ENCODE measurements at places on chromosomes 2 and 18.
A peak's percentile ranks its signal among the peaks of the same experiment; 100 is the strongest.

GRCh38 chr2:237202288-237203030, 116.8 kb downstream of the COPS8 start:
- no peak for DNase-seq

- no peak for DNase-seq
Measured at GRCh38 chr2:18971628-18972027, 382.3 kb upstream of the NT5C1B start.

GRCh38 chr18:79962835-79963657, 1.4 kb upstream of the HSBP1L1 start:
- no peak for DNase-seq

- DNase-seq = no peak
Measured at GRCh38 chr2:223884399-223884798, 47.0 kb upstream of the AP1S3 start.

- no peak for DNase-seq
Measured at GRCh38 chr2:152089238-152089637, 9.6 kb downstream of the CACNB4 start.

DNA sequence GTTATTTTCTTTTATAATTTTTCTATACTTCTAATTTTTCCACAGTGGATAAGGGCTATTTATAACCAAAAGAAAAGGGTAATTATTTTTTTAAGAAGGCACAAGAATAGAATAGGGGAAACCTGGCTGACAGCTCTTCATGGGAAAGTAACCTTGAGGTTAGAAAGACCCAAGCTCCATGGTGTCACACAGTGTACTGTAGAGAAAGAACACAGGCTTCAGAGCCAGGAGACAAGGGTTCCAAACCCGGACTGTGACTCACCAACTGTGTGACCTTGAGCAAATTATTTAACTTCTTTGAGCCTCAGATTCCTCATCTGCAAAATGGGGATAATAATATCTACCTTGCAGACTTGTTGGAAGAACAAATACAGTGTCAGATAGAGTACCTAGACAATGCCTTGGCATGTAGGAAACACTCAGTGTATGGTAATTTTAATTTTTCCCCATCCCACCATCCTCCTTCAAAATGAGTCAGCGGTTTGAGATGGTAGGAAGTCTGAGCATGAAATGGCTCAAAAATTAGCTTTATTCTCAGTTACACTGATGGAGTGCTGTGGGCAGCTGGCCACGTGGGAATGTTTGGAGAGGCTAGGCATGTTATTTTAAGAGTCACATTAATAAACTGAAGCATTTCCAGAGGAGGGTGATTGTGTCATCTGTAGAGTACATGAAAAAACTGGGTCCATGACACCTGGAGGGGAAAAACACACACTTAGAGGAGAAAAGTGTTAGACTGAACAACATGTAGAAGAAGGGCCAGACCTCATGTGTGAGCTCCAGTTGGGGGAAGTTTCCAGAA, 36.7 kb downstream of the TMEM37 start:
- DNase-seq = no peak

DNA sequence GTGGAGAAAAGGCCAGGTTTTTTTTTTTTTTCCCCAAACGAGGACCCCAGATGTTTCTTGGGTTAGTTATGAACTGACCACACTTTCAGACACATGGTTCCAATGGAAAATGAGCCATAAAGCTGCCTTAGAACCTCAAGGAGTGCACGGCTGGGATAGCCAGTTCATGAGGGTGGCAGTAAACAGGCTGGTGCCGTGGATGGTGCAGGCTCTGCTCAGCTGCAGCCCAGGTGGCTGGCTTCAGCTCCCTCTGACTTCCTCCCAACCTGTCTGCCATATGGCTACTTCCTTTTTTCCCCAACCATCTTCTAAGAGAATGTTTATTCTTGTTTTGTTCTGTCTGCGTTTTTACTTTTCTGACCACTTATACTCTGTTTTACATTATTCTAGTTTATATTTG, 109.8 kb upstream of the LMAN1 start:
- no peak for DNase-seq

- DNase-seq = no peak
Measured at GRCh38 chr2:225994748-225995405, 595.4 kb downstream of the NYAP2 start.

DNA sequence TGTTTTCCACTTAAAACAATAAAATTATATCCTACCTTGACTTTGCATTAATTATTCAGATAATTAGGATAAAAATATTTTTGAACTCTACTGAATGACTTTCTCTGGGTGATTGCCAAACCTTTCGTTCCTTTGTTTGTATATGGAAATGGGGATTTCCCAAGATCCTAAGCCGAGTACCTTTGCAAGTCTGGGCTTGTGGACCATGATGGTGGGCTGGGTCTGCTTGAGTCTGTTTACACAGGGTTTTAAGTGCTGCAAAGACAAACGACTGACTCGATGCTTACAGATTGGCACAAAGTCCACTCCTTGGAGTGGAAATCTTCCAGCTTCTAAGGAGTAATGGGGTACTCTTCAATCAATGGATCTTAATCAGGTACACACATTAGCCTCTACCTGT, 659.5 kb downstream of the TSN start:
- DNase-seq = no peak

GRCh38 chr18:8224576-8224975, 384.7 kb upstream of the RAB12 start:
- DNase-seq = no peak

- no peak for DNase-seq
Measured at GRCh38 chr2:46352621-46353020, 55.4 kb downstream of the EPAS1 start.

- DNase-seq = no peak
Measured at GRCh38 chr2:187228986-187229385, 219.1 kb downstream of the CALCRL start.

GRCh38 chr2:210584834-210585233, 28.4 kb downstream of the CPS1 start:
- no peak for DNase-seq

GRCh38 chr2:228312172-228312571, 130.7 kb upstream of the SPHKAP start:
- no peak for DNase-seq

DNA sequence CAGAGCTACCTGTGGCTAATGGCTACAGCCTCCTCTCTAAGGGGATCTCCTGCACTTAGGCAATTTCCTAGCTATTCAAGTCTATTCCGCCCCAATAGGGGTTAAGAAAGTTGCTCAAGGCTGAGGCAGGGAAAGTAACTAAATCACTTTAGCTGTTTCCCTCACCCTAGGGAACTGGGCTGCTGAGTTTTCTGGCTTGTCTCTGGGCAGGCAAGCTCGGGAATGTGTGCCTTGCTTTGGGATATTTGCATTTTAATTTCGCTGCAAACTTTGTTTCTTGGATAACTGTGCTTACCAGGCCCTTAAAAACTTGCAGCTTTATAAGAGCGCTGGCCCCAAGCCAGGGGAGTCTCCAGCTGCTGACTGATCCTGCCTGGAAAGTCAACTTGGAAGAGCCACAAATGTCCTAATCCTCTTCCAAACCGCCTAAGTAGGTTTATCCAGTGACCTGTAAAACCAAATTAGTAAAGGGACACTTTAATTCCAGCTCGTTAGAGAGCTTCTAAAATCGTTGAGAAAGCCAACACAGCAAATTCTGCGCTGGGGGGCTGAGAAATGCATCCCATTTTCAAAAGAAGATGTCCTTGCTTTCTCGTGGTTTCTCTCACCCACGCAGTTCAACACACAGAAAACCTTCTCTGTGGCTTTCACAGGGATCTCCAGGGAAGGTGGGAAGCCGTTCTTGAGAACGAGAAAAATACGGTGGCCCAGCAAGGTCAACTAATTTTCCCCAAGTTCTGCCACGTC, 59.5 kb upstream of the SP3 start:
- no peak for DNase-seq

DNA sequence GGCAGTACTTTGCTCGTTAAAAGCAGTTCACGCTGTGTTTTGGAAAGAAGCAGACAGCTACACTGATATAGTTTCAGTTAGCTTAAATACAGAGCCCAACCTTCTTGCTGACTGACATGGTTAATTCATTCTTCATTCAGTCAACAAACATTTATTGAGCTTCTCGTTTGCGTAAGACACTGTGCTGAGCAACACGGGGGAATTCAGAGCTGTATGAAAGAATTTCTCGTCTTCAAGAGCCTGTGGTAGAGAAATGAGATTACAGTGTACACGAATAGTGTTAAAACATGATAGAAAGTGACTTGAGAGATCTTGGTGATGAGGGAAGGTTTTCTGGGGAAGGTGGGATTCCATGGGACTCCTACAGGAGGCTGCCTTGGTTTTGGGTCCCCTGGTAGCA, 44.7 kb downstream of the ADAM23 start:
- no peak for DNase-seq

DNA sequence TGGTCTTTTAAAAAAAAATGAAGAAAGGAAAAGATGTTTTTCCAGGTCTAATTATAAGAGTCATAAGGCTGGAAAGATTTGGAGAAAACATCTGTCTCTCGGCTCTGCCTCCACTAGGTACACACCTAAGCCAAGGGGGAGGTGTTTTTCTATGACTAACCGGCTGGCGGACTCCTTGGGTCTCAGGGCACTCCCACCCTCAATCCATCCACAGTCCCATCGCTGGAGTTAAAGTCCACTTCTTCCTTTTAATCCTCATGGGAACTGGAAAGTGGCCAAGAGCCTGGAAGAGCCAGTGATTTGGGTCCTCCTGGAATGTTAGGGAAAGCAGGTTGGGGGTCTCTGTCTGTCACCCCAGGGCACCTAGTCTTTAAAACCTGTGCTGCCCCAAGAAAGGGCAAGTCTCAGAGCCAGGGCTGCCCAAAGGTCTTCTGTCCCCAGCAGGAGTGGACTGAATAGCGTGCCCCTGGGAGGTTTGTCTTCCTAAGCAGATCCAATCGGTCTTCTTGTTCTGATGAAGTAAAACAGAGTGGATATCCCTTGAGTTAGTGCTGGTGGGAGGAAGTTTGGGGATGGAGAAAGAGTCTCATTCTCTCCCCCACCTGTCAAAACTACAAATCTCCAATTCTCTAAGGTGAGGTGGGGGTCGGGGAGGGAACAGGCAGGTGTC, 66.4 kb downstream of the MCFD2 start:
- DNase-seq = no peak

- DNase-seq = no peak
Measured at GRCh38 chr2:28074137-28074536, 183.6 kb downstream of the BABAM2 start.

GRCh38 chr18:48715711-48716361, 177.0 kb downstream of the CTIF start:
- no peak for DNase-seq

- DNase-seq = no peak
Measured at GRCh38 chr2:97660044-97660774, 3.6 kb downstream of the ACTR1B start.

- DNase-seq = no peak
Measured at GRCh38 chr18:77495079-77495478, 245.4 kb downstream of the GALR1 start.

- DNase-seq = peak; percentile 60
Measured at GRCh38 chr2:231601356-231602229, 8.9 kb downstream of the TEX44 start.

DNA sequence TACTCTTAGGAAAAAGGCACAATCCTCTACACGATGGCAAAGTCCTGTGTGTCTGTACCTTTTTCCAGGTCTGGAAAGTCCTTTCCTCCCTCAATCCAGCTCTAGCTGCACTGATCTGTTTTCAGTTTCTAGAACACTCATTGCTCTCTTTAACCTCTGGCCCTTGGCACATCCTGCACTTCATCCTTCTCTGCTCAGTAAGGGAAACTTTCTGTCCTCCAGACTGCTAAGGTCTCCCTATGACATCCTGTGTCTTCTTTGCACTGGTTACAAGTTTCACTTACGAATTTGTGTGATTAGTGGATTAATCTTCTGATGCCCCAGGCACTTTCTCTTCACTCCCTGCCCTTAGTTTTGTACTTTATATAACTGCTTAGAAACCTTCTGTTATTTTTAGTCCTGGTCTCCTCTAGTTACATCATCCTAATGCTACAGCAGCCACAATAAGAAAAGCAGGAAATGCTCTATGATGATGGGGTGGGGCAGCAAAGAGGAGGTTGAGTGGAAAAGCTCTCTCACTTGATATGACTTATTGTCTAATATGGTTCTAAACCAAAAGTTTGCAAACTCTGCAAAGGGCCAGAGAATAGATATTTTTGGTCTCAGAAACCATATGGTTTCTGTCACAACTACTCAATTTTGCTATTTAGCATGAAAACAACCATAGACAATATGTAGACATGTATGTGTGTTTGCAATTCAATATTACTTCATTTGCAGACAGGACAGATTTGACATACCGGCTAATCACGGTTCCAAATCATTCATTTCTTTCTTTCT, 568.2 kb downstream of the THSD7B start:
- no peak for DNase-seq

DNA sequence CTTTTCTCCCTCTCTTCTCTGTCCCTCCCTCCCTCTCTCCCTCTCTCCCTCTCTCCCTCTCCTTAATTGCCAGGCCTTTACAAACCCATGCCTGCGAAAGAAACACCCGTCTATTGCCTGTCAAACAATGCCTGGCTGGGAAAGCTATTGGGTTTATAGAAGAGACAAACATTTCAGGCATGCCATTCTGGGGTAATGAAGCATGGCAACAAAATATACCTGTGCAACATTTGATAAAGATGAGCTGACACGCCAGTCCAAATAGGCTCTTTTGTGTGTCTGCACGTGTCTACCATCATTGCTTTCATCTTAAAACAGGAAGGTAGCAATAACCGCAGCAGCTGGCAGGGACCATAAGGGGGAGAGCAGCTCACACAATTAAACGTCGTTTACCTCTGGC, 282.1 kb downstream of the ZNF516 start:
- DNase-seq = no peak

DNA sequence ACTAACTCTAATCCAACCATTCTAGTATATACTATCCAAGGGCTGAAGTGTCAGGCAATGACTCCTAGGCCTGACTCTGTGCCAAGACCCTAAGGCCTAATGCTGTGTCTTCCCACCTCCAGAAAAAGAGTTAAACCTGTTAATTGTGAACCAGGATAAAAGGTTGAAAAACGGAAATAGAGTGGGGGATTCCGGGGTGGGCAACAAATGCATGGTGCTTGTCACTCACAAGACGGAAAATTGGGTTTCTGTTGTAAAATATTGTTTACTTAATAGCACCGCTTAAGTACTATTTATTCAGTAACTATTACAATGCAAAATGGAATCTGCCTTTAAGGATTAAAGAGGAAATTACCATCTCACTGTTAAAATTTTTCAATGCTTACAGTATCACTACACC, 3.2 kb downstream of the STK17B start:
- DNase-seq = no peak

GRCh38 chr18:34386803-34387202, 162.1 kb upstream of the NOL4 start:
- DNase-seq = no peak

DNA sequence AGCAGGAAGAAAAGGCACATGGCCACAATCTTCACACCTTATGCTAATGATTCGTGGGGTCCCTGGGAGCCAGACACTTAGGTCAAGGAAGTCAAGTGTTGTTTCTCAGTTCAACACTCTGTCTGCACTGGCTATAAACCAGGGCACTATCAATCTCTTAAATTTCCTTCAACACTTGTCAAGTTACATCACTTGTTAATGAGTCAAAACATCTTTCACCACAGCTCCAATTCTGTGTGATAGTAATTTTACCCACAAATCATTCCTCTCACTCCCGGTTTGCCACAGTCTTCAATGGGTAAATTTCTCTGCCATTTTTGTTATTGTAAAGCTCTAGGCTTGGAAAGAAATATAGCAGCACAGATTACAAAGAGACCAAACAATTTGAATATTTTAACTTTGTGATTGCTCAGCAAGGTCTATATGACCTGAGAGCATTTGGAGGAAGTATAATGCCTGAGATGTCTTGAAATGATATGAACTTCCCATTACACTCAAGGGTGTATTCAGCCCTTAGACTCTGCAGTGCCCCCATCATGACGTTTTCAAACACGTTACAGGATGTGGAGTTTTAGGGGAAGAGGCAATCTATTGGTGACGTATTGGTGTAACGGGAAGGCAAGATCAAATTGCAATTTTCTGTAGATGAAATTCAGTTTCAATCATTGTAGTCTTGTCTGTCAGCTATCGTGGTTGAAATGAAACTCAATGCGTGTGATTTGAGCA, 78.7 kb downstream of the ICOS start:
- no peak for DNase-seq

All from stimulated activated CD8-positive, alpha-beta memory T cell treated with anti-CD3 and anti-CD28 coated beads, Interleukin-15, amount 100 ng/mL, for 4 hours (primary cell).